ENCODE measurements at places on chromosomes 11 and 22. TPM values are rescaled to one million over a fixed set of nuclear protein-coding genes. Genes with fewer than 3 reads are reported as not detected.
A peak's percentile ranks its signal among the peaks of the same experiment; 100 is the strongest.

DNA sequence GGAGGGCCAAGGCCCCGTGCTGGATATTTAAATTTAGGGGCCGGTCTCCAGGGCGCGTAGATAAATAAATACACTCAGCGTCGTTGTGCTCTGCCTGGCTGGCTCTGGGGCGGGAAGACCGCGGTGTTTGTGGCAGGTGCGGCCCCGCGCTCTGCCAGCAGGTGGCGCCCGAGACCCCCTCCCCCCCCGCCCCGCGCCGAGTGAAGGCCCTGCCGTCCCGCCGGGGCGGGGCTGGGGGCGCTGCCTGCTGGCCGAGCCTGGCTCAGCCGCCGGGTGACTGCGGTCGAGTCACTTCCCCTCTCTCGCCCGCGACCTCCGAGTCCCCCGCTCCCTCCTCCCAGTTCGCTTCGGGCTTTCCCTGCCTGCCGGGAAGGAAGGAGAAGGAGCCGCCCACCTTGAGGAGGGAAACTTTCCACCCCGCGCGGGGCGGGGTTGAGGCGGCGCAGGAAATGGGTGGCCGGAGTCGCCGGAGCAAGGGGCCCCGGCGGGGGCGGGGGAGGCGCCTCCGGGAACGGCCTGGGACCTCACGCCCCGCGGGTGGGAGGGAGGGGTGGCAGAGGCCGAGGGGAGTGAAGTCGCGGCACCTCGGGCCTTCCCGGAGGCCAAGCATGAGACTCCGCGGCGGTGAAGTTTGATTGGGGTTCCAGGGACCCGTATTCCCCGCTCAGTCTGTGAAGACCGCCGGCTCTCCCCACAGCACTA is 1.6 kb upstream of the EHBP1L1 start:
- DNase-seq, result peak; percentile 82

APOBEC3G gene
- 149 TPM for polyA plus RNA-seq

CTSW gene
- 1.6 TPM for polyA plus RNA-seq

GRCh38 chr11:110909336-110909735 is 197.1 kb upstream of the ARHGAP20 start:
- DNase-seq, result no peak

DNA sequence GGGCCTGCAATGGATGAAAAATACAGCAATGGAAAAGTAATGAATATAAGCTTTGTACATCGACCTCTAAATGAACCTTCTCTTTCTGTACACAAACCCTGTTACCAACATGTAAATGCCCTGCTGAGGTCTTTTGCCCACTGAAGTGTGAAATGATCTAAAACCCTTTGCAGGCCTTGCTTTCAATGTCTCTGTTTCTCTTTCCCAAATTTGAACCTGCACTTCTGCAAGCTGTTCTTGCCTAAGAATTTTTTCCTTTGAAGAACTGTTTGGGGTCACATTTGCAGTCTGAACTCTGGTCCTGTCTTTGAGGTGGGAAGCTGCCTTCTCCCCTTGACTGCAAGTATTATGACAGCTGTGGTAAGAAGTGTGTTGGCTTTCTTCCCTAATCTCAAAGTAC is 1237.1 kb downstream of the FAM181B start:
- DNase-seq, result no peak

DNA sequence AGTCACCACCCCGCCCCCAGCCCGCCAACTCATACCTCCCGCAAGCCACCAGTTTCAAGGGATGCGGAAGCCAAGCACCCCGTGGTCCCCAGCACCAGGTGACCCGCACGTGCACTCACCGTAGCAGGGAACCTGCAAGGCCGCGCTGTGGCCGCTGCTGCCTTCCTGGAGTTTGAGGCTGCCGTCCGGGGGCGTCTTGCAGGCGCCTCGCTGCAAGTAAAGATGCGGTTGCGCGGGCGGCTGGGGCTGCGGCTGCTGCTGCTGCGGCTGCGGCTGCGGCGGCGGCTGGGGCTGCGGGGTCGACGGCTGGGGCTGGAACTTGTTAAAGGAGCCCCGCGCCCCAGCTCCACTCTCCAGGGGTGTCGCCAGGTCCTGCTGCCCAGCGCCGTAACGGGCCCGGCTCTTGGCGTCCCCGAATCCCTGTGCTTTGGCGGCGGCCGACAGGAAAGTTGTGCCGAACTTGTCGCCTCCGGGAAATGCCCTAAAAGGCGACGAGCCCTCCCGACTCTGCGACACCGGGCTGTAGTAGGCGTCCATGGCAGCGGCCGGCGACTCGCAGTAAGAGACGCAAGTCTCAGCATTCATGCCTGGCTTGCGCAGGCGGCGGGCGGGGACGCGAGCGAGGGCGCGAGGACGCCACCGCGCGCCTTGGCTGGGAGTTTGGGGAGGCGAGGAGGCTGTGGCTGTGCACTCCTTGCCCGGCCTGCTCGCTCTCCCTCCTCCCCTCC is at the start of gene ALX4:
ALX4 (minus strand) TSS at position 662 of the 728 bp plus-strand sequence; CDS start at position 585, 77 bp downstream.
- no peak for DNase-seq

All from GM12878 (cell line).